ENCODE measurements at places on chromosomes 5 and 9. TPM values are rescaled to one million over a fixed set of nuclear protein-coding genes. Genes with fewer than 3 reads are reported as not detected.
A peak's percentile ranks its signal among the peaks of the same experiment; 100 is the strongest.

Gene CD72
- not detected for total RNA-seq

GRCh38 chr9:134165357-134166315, 1.3 kb upstream of the RNU6ATAC start:
- H3K4me3 ChIP-seq = no peak overlapping the region
- DNase-seq = no peak
- H3K27me3 ChIP-seq = no peaks in the 10 kb centered on the region

DNA sequence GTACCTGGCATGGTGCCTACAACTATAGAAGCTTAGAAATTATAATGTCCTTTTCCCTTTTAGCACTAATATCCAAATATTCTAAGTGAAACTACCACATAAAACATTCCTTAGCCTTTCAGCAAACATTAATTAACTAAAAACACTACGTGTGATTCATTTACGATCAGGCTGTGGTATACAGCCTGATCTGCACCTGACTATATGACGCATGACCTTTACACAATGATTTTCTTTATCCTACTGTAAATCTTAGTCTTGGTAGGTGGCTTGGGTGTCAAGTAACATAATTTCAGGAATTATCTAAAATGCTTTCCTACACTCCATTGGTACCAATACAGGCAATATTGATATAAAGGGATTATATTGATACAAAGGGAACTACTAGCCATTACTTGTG, 686.7 kb downstream of the DTWD2 start:
- H3K27ac ChIP-seq = no peak overlapping the region
- H3K4me3 ChIP-seq = no peak overlapping the region
- H3K36me3 ChIP-seq = no peaks in the 10 kb centered on the region
- no peak for DNase-seq
- no peaks in the 10 kb centered on the region for H3K4me1 ChIP-seq

DNA sequence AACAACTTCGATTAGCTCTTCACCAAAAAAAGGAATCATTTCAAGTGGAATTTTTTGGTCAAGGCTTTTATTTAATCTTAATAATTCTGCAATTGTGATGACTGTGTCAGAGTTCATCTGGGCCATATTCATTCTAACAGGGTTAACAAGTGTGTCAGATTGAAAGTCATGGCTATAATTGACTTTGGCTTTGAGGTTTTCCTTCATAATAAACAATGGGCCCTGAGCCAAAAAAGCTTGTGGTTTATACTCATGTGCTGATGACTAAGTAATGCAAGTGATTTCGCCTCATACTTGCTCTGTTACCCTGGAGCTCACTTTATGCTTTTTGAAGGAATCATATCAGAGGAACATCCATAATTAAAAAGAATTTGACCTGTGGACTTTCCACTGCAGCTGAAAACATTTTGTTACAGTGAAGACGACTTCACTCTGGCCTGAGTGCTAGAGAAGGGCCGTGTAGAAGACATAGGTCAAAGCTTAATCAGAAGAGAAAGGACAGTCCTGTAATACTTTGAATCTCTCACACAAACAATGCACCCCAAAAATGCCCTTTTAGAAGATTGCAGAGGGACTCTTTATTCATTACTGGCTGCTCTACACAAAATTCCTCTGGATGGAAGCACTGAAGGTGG, 101.7 kb downstream of the GDNF start:
- H3K4me1 ChIP-seq = peaks cover 21% of the 10 kb centered on the region
- peak; percentile 90 for DNase-seq
- H3K4me3 ChIP-seq = no peak overlapping the region

- H3K27ac ChIP-seq = no peak overlapping the region
- H3K4me1 ChIP-seq = peaks cover 31% of the 10 kb centered on the region
- no peak for DNase-seq
Observed at GRCh38 chr5:106525438-106525837, 1145.3 kb downstream of the EFNA5 start.

GRCh38 chr9:95370064-95370463, 52.6 kb upstream of the FANCC start:
- no peaks in the 10 kb centered on the region for H3K36me3 ChIP-seq
- H3K4me3 ChIP-seq = no peak overlapping the region
- no peak overlapping the region for H3K27ac ChIP-seq
- H3K27me3 ChIP-seq = no peaks in the 10 kb centered on the region
- no peak for DNase-seq
- H3K4me1 ChIP-seq = peaks cover 11% of the 10 kb centered on the region

DNA sequence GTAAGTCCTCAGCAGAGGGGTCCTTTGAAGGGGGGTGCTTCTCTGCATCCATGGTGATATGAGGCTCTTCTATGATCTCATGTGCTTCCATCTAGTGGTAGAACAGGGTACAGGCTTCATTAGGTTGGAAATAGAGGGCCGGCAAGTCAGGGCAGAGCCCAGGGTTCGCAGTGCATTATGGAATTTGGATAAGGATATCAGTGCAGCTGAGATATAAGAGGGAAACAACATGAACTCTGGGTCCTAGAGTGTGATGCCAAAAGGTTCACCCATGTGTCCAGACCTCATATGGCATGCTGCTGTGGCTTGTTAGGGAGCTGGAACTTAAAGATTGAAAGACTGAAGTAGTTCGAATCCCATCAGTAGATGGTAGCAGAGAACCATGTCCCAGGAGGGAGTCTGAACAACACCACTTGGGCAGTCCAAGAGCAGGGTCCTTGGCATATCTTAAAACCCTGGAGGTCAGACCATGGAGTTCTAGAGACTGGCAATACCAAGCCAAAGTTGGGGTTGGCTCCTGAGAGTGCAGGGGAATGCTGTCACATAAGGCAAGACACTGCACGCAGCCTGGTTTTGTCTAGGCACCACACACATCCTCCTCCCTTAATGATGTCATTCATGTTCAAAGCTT, 2.3 kb downstream of the FAM221B start:
- no peaks in the 10 kb centered on the region for H3K36me3 ChIP-seq
- H3K4me1 ChIP-seq = peaks cover 8% of the 10 kb centered on the region
- no peaks in the 10 kb centered on the region for H3K27me3 ChIP-seq
- H3K4me3 ChIP-seq = no peak overlapping the region
- no peak overlapping the region for H3K27ac ChIP-seq

DNA sequence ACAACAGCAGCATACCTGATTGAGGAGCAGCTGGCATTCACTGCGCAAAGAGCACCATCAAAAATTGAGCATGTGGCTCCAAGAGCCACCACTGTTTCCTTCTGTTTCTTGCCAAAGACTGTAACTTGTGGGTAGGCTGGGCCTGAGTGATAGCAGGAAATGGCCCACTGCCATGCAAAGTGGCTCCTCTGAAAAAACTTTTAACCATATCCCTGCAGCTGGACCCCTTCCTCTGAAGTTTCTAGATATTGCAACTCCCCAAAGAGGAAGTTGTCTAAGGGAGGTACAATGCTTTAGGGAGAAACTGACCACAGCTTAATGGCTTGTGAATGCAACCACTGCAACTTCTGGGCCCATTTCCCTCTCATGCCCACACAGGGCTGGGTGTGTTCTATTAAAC, 355.4 kb upstream of the PDE4D start:
- H3K4me3 ChIP-seq = no peak overlapping the region
- H3K36me3 ChIP-seq = no peaks in the 10 kb centered on the region
- DNase-seq = no peak

DNA sequence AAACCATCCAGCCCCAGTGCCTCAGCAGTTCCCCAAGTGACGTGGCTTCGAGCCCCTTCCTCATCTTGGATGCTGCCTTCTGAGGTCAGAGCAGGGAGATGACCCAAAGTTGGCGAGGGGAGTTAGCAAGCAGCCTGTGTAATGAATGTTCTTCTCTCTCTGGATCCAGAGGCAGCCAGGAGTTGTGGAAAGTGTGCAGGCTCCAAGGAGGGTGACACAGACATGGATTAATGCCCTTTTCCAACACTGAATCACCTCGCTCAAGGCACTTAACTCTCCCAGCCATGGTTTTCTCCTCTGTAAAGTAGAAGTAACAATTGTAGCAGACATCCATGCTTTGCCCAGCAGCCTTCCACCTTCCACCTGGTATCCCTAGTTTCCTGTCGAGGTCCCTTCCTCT, 64.6 kb upstream of the HAND1 start:
- no peak for DNase-seq
- peaks cover 40% of the 10 kb centered on the region for H3K27me3 ChIP-seq
- H3K4me1 ChIP-seq = no peaks in the 10 kb centered on the region
- H3K36me3 ChIP-seq = no peaks in the 10 kb centered on the region

Gene RAD17
- total RNA-seq = 13.5 TPM

DNA sequence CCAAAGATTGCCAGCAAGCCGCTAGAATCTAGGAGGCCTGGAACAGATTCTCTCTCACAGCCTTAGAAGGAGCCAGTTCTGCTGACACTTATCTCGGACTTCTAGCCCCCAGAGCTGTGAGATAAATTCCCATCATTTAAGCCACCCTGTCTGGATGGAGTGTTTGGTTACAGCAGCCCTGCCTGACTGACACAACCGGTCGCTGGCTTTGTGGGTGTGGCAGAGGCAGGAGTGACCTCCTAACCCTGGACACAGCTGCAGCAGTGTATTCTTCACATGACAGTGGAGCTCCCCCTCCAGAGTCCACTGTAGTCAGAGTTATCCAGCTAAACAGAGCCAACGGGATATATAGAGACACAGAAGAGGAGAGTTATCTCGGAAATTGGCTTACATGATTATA, 21.2 kb upstream of the IL17B start:
- H3K4me1 ChIP-seq = peaks cover 6% of the 10 kb centered on the region
- no peaks in the 10 kb centered on the region for H3K36me3 ChIP-seq
- DNase-seq = no peak
- H3K27me3 ChIP-seq = no peaks in the 10 kb centered on the region
- no peak overlapping the region for H3K27ac ChIP-seq

Gene COL5A1
- 15.4 TPM for total RNA-seq

- no peak overlapping the region for H3K4me3 ChIP-seq
- no peak overlapping the region for H3K27ac ChIP-seq
- no peaks in the 10 kb centered on the region for H3K36me3 ChIP-seq
- no peaks in the 10 kb centered on the region for H3K4me1 ChIP-seq
- DNase-seq = no peak
Observed at GRCh38 chr9:123769719-123770118, 160.2 kb downstream of the DENND1A start.

Gene BTNL8
- 0.23 TPM for total RNA-seq

DNA sequence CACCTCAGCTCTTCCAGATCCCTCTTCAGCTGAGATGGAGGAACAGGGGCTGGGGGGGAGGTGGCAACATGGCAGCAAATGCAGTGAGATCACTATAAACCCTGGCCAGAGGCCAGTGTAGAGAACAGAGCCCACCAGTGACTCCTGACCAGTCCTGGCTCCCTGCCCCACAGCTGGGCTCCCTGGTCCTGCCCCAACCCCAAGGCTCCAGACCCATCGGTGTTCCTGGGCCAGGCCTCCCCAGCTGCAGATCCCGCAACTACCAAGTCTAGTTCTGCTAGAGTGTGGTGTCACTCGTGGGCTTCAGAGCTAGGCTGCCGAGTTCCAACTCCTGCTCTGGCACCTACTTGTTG, 16.8 kb downstream of the AKNA start:
- DNase-seq = no peak
- H3K4me3 ChIP-seq = no peak overlapping the region
- no peaks in the 10 kb centered on the region for H3K27me3 ChIP-seq

Measured in PC-3 (cell line).